Suppressor macrophage treated with lipopolysaccharide for 4 hours (primary cell): ENCODE measurements at places on chromosomes 2 and 18.

GRCh38 chr2:136115183-136115761 is 2.7 kb downstream of the CXCR4 start:
- DNase-seq: peak; percentile 62

DNA sequence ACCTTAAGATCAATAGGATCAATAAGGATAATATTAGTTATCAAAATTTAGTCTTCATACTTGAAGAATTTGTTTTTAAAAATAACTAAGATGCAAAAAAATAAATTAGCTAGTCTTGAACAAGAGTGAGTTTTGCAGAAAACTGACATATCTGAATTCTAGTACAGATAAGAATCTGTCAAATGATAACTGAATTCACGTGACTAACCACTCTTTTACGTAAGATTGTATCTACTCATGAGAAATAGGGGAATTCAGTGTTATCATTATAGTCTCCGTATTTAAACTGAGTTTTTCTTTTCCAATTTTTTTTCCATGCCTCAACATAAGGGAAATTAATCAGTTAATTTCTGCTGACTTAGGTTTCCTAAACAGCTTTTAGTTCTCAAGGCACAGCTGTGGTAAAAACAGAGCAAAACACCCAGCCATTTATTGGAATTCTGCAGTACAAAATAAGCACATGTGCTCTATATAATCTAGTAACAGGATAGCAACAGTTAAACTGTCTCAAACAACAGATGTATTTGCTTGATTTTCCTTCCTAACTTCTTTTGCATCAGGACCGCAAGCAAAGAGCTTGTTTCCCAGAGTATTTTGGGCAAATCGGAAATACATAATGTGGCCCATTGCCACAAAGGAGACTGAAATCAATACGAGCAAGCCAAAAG is 19.1 kb downstream of the SLC40A1 start:
- no peak for DNase-seq

DNA sequence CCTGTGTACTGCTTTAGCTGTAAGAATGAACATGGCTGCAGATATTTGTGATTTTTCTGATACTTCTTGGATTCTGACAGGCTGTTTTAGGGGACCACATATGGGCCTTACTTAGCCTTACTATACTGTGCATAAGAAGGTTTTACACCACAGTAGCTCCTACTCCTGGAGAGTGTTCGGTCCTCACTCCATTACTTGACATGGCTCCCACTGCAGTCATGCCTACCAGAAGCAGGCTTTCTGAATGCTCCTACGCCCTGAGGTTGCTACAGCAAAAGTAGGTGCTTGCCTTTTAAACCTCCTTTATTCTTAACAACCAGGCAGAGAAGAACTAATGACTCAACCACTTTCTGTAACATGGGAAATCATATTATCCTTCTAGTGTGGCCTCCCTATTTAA is 125.2 kb upstream of the MAP2 start:
- DNase-seq: no peak

- DNase-seq: peak; percentile 48
Measured at GRCh38 chr2:127105656-127106456, 1.1 kb downstream of the BIN1 start.

GRCh38 chr2:60899892-60900249 is 18.5 kb downstream of the REL start:
- DNase-seq: no peak

DNA sequence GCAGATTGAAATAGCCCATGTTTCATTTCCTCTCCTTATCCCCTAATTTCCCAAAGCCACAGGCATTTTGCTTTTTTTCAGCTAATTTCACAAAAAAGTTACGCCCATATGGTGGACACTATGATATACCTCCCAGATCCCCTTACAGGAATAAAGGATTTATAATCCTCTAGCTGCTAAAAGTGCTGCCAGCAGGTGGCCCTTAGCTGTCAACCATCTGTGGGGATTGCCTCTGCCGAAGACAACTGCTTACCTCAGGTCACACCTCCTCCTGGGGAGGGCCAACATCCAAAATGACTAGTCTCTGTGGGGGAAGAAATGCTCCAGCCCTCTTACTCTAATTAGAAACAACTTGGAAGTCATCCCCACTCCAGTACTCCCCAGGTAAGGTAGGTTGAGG is 61.0 kb upstream of the EPB41L3 start:
- DNase-seq: no peak
